Esophagus (tissue), 2 donors: ENCODE measurements at places on chromosomes 5 and 9. TPM values are rescaled to one million over a fixed set of nuclear protein-coding genes. Genes with fewer than 3 reads are reported as not detected.

The LCN10 gene
- polyA plus RNA-seq = 14.9 TPM

The IGFBPL1 gene
- 0.02 TPM for polyA plus RNA-seq

The ENTREP1 gene
- polyA plus RNA-seq = 6.4 TPM

The PRRC1 gene
- 22.2 TPM for polyA plus RNA-seq

The AGXT2 gene
- not detected for polyA plus RNA-seq

The SCGB3A2 gene
- polyA plus RNA-seq = not detected

The CDC20B gene
- not detected for polyA plus RNA-seq

The KCNV2 gene
- polyA plus RNA-seq = not detected

The OR2V2 gene
- polyA plus RNA-seq = not detected

The OLFM1 gene
- 2.3 TPM for polyA plus RNA-seq

The SPRY4 gene
- polyA plus RNA-seq = 0.65 TPM

The OGN gene
- 0.51 TPM for polyA plus RNA-seq

The SLC6A3 gene
- polyA plus RNA-seq = 0.11 TPM
